ENCODE measurements at places on chromosomes 5 and 9.

DNA sequence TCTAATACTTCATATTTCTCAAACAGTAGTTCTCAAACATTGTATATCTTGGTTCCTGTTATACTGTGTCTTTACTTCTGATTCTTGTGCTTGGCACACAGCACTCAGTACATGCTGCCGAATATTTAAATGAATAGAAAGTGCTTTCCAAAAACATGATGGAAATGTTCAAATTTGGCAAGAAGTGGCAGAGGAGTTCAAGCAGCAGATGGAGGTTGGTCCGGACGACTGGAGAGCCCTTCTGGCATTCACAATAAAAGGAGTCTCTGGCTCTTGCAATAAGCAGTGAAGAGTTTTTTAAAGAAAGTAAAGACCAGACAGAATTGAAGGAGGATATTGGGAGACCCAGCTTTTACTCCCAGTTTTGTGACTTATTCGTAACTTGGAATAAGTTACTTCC lies 36.3 kb downstream of the TSTD2 start:
- no peak for DNase-seq

DNA sequence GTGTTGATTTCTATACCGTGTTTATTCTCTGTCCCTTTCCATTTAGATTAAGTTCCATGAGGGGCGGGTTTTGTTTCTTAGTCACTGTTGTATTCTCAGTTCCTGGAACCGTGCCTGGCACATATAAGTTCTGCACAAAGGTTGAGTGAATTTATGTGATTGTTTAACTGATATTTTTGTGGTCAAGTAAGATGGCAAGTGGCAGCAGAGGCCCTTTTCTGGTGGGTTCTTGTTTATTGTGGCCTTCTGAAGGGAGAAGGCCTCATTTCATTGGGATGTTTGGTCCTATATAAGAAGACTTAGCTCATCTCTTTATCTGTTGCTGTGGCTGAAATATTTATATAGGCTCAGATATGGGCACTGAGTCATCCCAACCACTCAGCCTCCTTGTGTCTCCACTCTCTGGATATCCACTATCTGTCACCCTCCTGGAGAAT lies 262.5 kb downstream of the PSAT1 start:
- DNase-seq = no peak

GRCh38 chr5:173950829-173951228 lies 38.1 kb upstream of the C5orf47 start:
- DNase-seq = no peak

GRCh38 chr5:138258704-138259292 lies 15.6 kb downstream of the GFRA3 start:
- no peak for DNase-seq

GRCh38 chr5:163941079-163941478 lies 435.7 kb downstream of the MAT2B start:
- no peak for DNase-seq

DNA sequence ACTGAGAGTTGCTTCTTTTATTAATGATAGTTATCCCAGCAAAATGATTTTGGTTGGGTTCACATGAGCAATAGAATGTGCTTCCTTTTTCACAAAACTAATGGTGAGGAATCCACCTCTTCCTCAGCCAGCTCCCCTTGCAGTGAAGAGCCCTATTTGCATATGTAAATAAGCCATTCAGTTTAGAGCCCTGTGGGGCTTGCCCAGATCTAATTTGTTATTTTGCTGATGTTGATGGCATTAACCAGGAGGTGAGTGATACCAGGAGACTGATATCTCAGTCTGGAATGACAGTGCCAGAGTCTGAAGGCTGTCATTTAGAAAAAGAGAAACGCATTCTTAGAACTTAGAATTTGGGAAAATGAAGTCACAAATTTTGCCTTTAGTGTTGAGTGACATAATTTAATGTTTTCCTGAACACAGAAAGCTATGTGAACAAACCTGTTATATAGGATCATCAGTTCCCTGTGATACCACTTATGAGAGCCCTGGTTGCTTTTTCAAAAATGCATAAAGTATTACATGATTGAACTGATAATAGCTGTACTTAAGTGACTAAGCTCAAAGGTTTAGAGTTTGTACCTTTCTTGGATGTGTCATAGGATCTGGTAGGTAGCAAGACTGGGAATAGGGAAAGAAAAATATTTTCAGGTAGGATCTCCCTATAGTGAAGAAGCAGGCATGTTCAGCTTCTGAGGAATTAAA lies 271.6 kb downstream of the MAST4 start:
- DNase-seq = no peak

GRCh38 chr5:57531333-57531732 lies 48.7 kb upstream of the ACTBL2 start:
- peak; percentile 75 for DNase-seq

GRCh38 chr5:159928122-159928909 lies 12.0 kb downstream of the ADRA1B start:
- no peak for DNase-seq

- no peak for DNase-seq
Measured at GRCh38 chr9:4792054-4792571, 631 bp upstream of the RCL1 start.

DNA sequence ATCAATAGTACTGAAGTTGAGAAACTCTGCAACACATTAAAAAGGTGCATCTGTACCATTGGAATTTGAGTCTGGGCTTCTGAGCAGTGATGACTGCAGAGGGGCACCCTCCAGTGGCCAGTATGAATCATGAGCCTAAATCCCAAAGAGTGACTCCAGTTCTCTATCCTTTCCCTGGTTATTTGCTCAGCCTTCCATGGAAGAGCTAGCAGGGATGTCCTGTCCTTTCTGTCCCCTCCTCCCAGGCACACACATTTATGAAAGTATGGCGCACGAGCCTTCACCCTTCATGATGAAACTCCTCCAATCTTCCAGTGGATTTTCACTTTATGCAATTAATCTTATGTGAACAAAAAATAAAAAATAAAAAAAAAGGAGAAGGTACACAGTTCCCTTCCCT lies 81.0 kb downstream of the ESM1 start:
- peak; percentile 20 for DNase-seq

GRCh38 chr5:172600571-172600970 lies 40.5 kb upstream of the NEURL1B start:
- DNase-seq = no peak

DNA sequence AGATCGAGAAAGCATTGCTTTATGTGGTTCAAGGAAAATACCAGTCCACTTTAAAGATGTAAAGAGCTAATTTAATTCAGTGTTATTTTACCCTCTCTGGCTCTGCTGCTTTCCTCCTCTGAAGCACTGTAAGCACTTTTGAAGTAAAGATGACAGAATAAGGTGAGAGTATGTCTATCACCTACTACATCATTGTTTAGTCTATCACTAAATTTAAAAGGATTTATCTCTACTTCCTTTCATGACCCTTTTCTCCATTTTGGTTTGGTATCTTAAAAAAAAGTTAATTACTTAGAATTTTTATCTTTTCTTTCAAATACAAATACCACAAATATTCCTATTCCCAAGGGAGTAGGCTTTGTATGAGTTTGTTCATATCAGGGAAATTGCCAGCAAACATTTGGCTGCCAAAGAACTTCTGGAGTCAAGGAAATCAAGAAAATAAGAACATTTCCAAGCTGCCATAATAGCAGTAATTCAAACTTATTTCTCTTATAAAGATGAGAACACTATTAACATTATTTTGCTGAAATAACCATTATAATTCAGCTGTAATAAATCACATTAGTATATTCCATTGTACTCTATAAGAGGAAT lies 77.8 kb downstream of the SLC38A9 start:
- peak; percentile 34 for DNase-seq

GRCh38 chr5:68116408-68116807 lies 99.1 kb upstream of the PIK3R1 start:
- no peak for DNase-seq

DNA sequence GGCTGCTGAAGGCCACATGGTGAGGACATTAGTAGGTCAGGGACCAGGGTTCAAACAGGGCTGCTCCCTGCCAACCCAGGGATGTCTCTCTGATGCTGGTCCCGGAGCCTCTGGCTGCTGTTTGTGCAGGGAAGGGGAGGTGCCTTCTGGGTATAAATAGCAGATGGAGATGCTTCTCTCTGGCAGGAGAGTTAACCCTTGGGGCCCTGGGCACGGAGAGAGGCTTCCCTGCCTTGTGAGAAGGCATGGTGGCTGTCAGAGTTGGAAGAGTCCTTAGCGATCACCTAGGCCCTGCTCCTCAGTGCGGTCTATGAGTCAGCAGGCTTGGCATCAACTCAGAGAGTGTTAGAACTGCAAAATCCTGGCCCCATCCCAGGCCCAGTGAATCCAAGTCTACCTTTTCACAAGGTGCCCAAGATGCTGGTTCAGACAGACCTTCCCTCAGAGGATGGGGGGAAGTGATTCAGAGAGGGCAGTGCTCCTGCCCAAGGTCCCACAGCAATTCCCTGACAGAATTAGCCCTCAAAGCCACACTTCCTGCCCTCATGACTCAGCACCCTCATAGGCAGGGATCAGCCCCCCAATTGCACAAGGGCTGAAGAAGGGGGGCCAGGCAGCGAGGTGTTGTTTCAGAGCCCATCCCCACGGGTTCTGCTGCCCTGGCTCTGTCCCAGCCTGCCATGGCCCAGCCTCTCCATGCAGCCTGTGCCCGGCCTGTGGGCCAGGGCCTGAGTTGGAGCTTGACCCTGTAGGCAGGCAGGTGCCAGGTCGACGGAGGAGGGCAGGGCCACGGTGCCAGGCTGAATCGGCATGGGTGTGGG lies 25.6 kb downstream of the CAMK2A start:
- peak; percentile 49 for DNase-seq

DNA sequence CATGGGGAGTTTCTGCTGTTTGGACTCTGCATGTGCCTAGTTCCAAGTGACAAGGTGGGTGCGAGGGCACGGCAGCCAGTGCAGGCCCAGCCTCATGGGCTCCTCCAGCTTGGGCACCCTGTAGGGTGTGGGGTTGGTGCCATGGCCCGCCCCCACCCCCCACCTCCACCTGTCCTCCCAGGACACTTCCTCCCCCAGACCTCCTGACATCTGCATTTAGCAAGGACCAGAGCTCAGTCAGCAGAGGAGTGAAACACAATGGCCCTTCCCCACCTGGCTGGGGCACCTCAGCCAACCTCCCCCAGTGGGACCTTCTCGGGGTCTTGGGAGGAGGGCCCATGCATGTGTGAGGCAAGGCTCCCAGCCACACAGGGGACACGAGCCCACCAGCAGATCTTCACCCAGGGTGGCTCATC lies 1.9 kb upstream of the NKD2 start:
- peak; percentile 84 for DNase-seq

DNA sequence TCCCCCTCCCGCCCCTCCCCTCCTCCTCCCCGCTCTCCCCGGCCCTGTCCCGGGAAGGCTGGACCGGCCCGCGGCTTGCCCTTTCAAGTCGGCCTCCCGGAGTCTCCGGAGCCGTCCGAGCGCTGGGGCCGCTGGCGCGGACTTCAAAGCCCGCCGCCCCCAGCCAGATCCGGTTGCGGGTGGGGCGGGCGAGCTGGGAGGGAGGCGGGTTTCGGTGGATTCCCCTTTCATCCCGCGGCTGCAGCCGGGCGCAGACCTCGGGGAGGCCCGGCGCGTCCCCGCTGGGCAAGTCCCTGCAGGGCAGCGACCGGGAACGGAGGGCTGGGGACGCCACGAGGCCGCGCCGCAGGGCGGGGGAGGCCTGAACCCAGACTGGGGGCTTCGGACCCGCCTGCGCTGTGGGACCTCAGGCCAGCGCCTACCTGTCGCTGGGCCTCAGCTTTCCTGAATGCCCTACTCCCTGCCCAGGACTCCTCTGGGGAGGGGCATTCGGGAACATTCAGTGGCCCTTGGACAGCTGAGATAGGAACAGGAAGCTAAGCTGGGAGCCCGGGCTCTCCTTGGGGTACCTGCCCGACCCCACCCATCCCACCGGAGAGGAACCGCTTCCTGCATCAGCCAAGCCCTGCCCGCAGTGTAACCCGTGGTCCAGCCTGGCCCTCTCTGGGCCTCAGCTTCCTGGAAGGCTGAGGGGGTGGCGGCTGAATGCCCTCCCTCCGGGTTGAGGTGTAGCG lies 23.4 kb downstream of the C9orf50 start:
- DNase-seq = no peak

GRCh38 chr9:68733021-68733405 lies 28.0 kb downstream of the PIP5K1B start:
- no peak for DNase-seq

DNA sequence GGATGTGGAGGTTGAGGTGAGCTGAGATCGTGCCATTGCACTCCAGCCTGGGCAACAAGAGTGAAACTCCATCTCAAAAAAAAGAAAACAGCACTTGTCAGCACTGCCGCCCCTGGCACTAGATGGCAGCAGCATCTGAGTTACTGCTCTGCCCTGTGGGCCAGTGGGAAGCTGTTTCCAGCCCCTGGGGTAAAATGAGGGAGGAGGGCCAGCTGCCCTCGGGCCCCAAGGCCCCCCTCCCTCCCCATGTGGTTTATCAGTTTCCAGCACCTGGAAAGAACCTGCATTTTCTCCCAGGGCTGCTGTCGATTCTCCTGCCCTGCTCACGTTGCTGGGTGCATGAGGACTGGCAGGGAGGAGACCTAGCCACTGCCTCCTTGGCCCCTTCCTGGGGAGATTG lies 13.2 kb upstream of the CEL start:
- DNase-seq = peak; percentile 54

GRCh38 chr5:143245929-143246561 lies 157.4 kb downstream of the NR3C1 start:
- no peak for DNase-seq

- DNase-seq = peak; percentile 81
Measured at GRCh38 chr9:129610473-129611306, 10.2 kb downstream of the C9orf50 start.

DNA sequence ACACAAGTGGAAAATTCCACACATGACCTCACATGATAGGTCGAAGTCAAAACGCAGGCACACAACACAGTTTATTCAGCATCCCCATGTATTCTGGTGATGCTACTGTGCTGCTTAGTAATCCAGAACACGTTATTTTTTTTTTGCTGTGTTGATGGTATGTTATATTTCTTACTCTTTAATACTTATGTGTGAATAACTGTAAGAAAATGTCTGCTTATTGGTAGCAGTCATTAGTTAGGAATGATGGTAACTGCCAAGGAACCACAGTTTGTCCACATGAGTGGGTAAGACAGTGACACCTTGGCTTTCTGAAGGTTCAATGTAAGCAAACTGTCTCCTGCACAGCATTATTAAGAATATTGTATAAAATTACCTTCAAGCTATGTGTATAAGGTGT lies 107.7 kb upstream of the DAPK1 start:
- DNase-seq = no peak

DNA sequence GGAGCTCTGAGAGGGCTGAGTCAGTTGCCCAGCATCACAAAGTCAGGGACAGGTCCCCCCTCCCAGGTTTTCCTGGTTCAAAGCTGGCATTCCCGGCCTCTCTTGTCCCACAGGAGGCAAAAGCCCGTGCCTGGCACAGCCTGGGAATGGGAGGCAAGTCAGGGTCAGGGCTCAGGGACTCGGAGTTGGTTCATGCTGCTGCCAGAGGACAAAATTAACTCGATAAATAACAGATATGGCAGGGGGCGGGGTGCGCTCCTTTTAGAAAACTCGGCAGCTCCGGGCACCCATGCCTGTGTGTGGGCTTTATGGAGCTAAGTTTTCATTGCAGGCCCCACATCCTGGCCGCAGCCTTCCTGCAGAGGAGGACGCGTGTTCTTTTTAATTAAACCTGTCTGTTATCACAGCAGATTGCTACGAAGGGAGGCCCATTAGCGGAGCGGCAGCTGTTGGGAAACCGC lies 62.8 kb upstream of the LMX1B start:
- DNase-seq = no peak

Data from RPMI8226 (cell line).